Fibroblast of the conjunctiva (primary cell): ENCODE measurements at places on chromosomes 13 and 19.

DNA sequence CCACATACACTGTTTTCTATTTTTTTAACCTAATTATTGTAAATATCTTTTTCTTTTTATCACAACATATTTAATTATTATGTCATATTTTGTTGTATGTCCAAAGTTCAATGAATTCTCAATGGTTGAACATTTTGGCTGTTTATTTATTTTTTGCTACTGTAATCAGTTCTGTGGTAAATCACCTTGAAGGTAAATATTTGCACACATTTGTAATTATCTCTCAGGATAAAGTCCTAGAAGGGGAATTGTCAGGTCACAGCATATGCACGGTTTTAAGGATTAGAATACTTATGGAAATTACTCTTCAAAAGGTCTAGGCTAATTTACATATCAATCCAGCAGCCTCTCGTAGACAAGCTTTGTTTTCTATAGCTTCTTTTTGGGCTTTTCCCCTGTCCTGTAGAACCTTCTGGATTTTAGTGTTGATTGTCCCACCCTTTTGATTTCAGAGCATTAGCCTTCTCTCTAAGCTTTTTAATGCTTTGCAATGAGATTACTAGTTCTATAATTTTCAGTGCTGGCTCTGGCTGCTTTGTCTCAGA is 362.6 kb downstream of the KCNRG start:
- no peak for DNase-seq

DNA sequence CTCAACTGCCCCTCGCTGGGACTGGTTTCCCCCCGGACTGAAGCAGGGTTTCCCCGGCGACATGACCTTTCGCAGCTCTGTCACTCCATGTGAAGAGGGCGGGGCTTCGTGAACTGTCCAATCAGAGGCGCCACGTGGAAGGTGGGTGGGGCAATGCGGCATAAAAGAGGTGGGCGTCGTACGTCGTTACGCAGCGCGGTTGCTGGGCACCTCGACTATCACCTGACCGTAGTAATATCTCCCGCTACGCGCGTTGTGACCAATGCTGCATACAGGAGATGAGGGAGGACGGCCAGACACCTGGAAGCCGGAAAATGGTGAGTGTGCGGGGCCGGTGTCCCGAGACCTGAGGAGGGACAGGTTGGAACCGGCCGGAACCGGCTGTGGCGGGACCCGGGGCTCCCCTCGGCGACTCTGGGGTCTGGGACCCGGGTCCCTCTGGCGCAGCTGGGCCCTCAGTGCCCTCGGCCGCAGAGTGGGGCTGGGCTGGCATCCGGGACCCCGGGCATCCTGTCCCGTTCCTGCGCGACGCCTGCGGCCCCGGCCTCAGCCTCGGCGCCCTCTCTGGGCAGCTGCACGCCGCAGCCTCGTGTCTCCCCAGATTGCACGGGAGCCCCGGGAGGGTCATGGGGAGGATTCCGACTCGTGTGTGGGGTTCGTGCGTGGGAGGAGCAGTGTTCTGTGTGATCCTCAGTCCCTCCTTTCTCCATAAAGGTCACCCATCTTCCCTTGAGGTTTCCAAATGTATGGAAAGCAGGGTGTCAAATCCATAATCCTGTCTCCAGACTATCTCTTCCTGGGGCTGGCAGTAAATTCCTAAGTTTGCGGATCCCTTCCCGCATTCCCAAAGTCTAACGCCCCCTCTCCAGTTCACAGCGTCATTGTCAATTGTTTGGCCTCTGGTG is 32.2 kb downstream of the ZNF136 start:
- peak; percentile 23 for DNase-seq

DNA sequence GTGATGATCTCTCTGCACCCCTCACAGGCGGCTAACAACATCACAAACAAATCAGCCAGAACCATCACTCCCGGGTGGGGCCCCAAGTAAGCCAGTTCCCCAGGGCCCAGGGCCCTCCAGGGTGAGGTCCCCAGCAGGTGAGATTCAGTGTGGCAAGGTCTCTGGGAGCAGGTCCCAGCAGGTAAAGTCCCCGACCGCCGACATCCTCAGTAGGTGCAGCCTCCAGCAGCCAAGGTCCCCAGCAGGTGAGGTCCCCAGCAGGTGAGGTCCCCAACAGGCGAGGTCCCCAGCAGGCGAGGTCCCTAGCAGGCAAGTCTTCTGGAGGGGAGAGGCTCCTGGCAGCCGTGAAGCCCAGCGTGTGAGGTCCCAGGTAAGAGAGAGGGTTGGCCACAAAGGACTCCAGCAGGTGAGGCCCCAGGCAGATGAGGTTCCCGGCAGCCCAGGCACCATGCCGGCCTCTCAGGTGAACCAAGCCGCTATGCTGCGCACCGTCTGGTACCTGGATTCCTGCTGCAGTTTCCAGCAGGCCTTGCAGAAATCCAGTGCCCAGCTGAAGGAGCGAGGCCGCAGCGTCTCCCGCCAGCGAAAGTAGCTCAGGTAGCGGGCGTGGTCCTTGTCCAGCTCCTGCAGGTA is 3.9 kb upstream of the FUT6 start:
- DNase-seq = no peak

DNA sequence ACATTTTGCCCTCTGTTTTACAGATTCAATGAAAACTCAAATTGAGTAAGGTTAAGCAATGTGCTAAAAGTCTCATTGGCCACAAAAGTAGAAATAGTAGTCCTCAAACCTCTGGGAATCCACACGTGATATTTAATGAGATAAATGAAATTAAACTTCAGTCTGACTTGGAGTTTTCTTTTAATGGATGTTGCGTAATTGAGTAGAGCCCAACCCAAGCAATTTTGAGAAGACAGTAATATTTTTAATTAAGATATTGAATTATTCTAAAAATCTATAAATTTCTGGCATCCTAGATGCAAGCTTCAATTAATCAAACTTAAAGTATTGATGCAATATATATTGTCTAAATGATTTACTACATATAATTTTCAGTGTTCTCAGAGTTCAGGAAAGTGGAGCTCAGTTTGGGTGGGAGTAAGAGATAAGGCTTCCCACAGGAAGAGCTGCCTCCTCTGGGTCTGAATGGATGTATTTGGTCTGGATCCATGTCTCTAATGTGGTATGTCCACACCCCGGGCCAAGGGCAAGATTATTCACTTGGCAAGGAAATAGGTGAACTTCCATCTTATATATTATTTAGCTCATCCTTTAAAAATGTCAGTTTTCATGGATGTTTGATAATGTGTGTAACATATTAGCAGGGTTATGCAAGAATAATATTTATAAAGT is 6.9 kb downstream of the MBNL2 start:
- DNase-seq = no peak

GRCh38 chr13:45837111-45837510 is 14.4 kb downstream of the SIAH3 start:
- DNase-seq = no peak

- DNase-seq = no peak
Measured at GRCh38 chr19:17149393-17150135, 65.6 kb upstream of the USE1 start.

GRCh38 chr13:51938454-51938853 is 72.8 kb downstream of the ATP7B start:
- DNase-seq = no peak

GRCh38 chr13:75135325-75135825 is 346.6 kb downstream of the TBC1D4 start:
- peak; percentile 84 for DNase-seq

- peak; percentile 95 for DNase-seq
Measured at GRCh38 chr13:30395192-30396158, 26.8 kb upstream of the UBE2L5 start.

DNA sequence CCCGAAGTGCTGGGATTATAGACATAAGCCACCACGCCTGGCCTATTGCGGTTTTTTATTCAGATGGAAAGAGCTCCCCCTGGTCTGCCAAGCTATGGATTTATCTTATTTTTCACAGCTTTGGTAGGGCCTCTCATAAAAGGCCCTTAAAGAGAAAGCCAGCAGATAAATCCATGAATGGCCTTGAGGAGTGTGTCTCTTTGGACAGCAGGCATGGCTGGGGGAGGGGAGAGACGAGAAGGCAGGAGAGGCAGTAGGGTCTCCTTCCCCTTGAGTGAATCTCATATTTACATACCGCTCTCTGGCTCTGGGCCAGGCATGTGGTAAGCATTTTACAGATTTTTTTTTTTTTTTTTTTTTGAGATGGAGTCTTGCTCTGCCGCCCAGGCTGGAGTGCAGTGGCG is 25.2 kb downstream of the MARK4 start:
- DNase-seq = peak; percentile 63

- no peak for DNase-seq
Measured at GRCh38 chr13:28455580-28456194, 39.2 kb downstream of the FLT1 start.

GRCh38 chr13:110450941-110451730 is 110.4 kb downstream of the RAB20 start:
- DNase-seq = no peak

DNA sequence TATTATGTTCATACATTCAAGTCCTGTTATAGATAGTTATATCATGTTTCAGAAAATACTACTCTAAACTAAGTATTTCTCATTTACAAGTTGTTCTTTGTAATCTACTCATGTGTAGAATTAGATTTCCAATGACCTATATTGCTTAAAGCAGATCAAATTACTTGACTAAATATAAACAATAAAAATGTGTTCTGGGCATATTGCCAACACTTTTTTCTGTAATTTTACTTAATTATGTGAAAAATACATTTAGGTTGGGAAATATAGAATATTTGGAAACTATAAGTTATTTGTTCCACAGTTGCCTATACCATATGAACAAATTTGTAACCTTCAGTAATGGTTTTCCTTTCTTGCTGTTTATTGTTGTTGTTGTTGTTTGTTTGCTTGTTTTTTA is 275.2 kb upstream of the PCDH9 start:
- no peak for DNase-seq

DNA sequence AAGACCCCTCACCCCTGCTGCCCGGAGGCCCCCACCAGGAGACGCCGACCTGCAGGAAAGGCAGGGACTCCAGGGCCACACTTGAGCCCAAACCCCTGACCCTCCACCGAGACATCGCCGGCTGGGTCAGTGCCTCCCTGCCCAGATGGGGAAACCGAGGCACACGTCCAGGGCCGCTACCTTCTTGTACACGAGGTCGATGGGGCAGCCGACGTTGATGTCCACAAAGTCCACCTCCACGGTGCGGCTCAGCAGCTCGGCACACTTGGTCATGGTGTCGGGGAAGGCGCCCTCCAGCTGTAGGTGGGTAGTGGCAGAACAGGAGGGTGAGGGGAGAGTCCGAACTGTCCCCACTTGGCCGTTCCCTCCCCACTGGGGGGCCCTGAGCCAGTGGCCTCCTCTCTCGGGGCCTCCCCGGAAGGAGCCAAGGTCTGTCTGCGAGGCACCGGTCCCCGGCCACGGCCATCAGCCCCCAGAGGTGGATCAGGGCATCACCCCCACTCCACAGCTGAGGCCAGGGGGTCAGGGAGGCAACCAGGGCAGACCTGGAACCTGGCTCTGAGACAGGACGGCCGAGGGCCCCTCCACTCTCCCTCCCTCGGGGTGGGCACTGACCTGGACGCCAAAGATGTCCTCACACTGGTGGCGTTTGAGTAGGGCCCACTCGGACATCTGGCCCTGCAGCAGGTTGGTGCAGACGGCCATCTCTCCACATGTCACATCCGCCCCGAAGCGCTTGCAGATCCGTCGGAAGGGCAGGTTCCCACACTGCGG is 3.0 kb upstream of the PRR22 start:
- DNase-seq = no peak

GRCh38 chr19:35208121-35208520 is 20.4 kb downstream of the FAM187B start:
- DNase-seq = no peak

DNA sequence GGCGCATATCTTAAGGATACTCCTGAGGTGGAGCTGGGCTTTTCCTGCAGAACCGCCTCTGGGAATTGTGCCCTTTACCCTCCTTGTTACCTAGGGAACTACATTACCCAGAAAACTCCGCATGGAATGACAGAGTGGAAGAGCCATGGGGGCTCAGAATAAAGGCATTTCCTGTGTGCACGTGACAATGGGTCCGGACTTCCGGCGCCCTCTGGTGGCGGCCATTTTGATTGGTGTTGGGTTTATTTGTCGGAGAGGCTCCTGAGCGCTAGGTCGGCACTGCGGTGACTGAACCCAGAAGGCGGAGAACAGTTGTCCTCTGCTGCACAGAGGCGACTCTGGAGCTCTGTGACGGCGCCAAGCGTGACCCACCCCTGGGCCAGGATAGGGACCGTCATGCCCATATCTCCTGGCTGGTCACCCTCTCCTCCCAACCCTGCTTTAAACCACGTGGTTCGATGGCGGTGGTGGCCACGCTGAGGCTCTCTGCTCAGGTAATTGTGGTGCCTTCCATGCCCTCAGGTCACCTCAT is at the start of gene ZNF587B:
ZNF587B (plus strand) TSS at position 229 of the 532 bp plus-strand sequence; CDS start at position 459, 230 bp downstream.
- peak; percentile 42 for DNase-seq

- DNase-seq = no peak
Measured at GRCh38 chr19:37654629-37655300, 500 bp downstream of the ZFP30 start.

- no peak for DNase-seq
Measured at GRCh38 chr13:47237571-47237970, 340.7 kb upstream of the HTR2A start.

GRCh38 chr13:98295371-98295770 is 118.3 kb upstream of the RNF113B start:
- no peak for DNase-seq

DNA sequence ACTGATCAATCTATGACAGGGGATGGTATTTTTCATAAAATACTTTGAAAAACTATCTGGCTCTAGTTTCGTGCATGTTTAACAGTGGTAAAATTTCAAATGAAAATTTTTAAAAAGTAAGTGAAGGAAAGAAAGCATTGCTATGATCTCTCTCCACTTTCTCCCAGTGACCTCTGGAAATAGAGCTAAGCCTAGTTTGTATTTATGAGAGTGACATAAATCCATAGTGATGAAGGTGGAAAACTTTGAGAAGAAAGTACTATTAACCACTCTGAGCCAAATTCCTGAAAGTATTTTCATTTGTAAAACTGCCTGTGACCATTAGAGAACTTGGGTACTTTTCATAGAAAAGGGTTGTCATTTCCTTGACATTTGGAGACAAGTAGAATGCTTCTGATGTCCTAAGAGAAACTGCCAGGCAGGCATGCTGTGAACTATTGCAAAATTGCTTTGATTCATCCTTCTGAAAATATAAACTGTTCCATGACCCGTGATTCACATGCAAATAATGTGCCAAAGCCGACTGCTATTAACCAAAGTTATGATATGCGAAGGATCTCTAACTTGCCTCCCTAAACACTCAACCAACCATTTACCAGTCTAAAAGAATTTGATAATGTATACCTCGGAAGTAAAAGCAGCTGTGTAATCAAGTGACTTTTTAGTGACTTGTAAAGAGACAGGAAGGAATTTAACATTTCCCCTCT is 133.2 kb downstream of the VWA8 start:
- peak; percentile 80 for DNase-seq

DNA sequence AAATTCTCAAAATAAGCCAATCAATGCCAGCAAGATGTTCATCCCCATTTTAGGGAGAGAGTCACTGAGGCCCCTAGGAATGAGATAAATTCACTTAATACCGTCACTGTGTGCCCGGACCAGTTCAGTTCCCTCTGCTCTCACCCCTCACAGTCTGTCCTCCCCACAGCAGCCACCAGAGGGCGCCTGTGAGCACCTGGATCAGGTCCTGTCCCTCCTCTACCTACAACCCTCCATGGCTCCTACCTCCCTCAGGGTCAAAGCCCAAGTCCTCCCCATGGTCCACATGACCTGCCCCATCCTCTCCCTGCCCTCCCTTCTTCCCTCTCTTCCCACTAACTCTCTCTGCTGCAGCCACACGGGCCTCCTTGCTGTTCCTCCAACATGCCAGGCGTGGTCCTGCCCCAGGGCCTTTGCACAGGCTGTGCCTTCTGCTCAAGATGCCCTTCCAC is 42.0 kb upstream of the NFIC start:
- DNase-seq = no peak
